T-helper 22 cell (primary cell): ENCODE measurements at places on chromosomes 12 and 14.

- no peak for DNase-seq
Measured at GRCh38 chr12:592024-592505, 71.2 kb downstream of the NINJ2 start.

DNA sequence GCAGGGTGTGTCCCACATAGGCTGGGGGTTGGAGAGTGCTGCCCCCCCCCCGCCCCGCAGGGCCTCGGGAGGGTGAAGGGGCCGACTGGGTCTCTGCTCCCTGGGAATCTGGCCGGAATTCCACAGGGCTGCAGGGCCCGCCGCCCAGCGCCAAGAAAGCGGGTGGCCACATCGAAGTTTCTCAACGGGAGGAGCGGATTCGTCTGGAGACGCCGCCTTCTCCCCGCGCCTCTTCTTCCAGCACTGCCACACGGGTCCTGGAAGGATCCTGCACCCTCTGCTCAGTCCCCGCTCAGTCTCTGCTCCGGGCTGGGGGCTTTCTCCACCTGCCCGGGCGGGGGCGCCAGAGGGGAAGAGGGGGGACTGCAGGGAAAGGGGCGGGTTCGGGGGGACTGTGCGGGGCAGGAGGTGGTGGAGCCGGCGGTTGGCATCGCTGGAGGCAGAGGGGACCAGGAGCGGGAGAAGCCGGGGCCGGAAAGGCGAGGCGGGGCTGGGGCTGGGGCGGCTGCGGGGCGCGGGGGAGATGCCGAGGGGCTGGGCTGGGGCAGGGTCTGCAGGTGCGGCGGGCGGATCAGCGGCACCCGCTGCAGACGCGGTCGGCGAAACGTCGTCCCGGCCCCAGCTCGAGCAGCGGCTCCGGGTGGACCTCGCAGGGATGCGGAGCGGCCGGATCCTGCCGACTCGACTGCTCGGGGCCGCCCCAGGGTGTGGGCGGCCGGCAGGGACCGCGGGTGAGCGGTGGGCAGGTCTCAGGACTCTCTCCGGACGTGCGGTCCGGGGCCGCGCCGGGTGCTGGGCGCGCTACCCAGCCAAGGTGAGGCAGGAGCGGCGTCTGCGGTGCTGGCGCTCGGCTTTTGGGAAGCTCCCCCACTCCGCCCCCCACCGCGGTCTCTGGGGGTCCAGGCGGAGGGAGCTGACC lies 811.4 kb upstream of the TMEM132C start:
- DNase-seq: no peak

GRCh38 chr14:90393966-90394365 lies 2.9 kb upstream of the CALM1 start:
- no peak for DNase-seq

DNA sequence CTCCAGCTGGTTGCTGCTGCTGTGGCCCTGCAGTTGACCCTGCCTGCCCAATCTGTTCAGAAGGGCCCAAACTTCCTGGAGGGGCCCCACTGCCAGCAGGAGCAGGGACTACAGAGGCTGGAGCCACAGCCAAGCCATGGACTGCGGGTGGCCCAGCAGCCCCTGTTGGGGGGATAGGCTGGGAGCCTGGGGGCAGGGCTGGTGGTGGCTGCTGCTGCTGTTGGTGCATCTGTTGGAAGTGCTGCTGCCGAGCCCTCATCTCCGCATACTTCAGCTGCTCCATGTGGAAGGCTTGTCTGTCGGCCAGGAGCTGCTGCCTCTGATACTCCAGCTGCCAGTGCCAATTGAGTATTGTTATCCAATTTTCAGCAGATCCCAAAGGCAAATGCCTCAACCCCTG lies 7.2 kb downstream of the MYL6 start:
- DNase-seq: no peak

DNA sequence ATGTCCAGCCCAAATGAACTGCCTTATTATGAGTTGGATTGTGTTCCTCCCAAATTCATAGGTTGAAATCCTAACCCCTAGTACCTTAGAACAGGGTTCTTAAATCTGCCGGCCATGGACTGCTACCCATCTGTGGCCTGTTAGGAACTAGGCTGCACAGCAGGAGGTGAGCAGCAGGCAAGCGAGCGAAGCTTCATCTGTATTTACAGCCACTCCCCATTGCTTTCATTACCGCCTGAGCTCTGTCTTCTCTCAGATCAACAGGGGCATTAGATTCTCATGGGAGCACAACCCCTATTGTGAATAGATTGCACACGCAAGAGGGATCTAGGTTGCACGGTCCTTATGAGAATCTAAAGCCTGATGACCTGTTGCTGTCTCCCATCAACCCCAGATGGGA lies 9.8 kb upstream of the EML5 start:
- DNase-seq: no peak

GRCh38 chr12:28258998-28259397 lies 68.7 kb downstream of the CCDC91 start:
- DNase-seq: no peak

GRCh38 chr14:100278702-100279101 lies 27.5 kb downstream of the SLC25A29 start:
- DNase-seq: no peak

DNA sequence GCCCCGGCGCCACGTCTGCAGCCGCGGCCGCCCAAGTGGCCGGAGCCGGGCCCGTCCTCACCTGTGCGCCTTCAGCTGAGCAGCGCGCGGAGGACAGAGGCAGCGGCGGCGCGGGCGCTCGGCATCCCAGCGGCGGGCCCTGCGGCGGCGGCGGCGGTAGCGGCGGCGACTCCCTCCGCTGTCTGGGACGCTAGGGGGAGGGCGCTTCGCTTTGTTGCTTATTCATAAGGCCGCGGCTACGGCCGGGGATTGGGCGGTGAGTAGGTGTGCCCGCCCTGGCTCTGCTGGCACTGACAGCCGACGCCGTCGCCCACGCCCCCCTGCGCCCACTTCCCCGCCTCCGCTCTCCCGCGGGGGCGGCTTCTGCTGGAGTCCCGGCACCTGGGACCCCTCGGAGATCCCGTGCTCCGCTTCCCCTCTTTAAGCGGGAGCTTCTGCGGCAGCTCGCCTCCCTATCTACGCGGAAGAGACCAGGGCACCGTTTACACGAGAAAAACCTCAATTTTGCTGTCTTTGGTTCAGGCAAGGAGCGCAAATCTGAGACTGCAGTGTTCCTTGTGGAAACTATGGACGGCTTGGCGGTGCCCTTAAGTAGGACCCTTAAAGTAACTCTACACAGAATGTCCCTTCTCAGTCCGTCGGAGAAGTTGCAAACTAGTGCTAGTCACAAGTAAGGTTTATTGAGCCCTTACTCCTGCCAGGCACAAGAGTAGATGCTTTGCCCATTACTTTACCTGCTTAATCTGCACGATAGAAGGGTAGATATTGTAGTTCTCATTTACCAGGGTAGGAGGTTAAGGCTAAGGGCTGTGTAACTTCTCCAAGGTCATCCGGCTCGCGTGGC lies at the start of gene ARMH4:
Gene ARMH4, minus strand, starts transcription at position 200 of the 844 bp plus-strand sequence. CDS start 12,855 bp downstream, outside the sequence.
- DNase-seq: peak; percentile 22
